IMR-90 (cell line): ENCODE measurements at places on chromosomes 3 and 15. TPM values are rescaled to one million over a fixed set of nuclear protein-coding genes. Genes with fewer than 3 reads are reported as not detected.

IFT80 gene
- total RNA-seq: 16.8 and 36.9 TPM in 2 replicates

SUSD5 gene
- total RNA-seq: 2.9 and 3.9 TPM in 2 replicates

GRCh38 chr15:83164771-83165404 lies 42.7 kb downstream of the HDGFL3 start:
- H3K27me3 ChIP-seq: no peaks in the 10 kb centered on the region
- H3K27ac ChIP-seq: no peak overlapping the region
- no peak for DNase-seq
- H3K36me3 ChIP-seq: no peaks in the 10 kb centered on the region

MST1 gene
- 1.1 and 1.3 TPM in 2 replicates for total RNA-seq

C3orf20 gene
- not detected in 2 replicates for total RNA-seq

- H3K36me3 ChIP-seq: no peaks in the 10 kb centered on the region
- H3K27me3 ChIP-seq: no peaks in the 10 kb centered on the region
- no peak overlapping the region for H3K27ac ChIP-seq
- no peak overlapping the region for H3K4me3 ChIP-seq
- H3K4me1 ChIP-seq: no peaks in the 10 kb centered on the region
Measured at GRCh38 chr3:75042941-75043340, 428.5 kb upstream of the CNTN3 start.

CSPG5 gene
- total RNA-seq: under 0.01 TPM in 2 replicates

- H3K27me3 ChIP-seq: no peaks in the 10 kb centered on the region
- H3K4me1 ChIP-seq: no peaks in the 10 kb centered on the region
- no peaks in the 10 kb centered on the region for H3K36me3 ChIP-seq
- DNase-seq: no peak
- H3K27ac ChIP-seq: no peak overlapping the region
- no peak overlapping the region for H3K4me3 ChIP-seq
Measured at GRCh38 chr15:27928386-27928785, 170.7 kb downstream of the OCA2 start.

DNA sequence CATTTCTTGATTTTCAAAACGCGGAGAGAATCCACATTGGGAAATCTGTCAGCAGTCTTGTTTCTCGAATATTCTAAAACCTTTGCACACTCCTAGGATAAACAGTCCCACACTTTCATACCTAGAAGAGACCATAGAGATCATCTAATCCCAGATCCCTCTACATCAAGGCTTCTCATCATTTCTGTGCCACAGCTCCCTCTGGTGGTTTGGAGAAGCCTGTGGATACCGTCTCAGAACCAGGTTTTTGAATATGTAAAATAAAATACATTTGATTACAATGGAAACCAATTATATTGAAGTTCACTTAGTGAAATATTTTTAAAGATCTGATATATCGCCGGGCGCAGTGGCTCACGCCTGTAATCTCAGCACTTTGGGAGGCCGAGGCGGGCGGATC lies 211.9 kb upstream of the GOLGA6L4 start:
- H3K4me3 ChIP-seq: no peak overlapping the region
- no peak overlapping the region for H3K27ac ChIP-seq
- no peaks in the 10 kb centered on the region for H3K36me3 ChIP-seq
- no peaks in the 10 kb centered on the region for H3K27me3 ChIP-seq
- peak; percentile 45 for DNase-seq

MANF gene
- 65.4 and 78.9 TPM in 2 replicates for total RNA-seq

CAMP gene
- not detected in 2 replicates for total RNA-seq

GRK7 gene
- total RNA-seq: not detected in 2 replicates

CTSH gene
- 5.6 and 11.7 TPM in 2 replicates for total RNA-seq

DNA sequence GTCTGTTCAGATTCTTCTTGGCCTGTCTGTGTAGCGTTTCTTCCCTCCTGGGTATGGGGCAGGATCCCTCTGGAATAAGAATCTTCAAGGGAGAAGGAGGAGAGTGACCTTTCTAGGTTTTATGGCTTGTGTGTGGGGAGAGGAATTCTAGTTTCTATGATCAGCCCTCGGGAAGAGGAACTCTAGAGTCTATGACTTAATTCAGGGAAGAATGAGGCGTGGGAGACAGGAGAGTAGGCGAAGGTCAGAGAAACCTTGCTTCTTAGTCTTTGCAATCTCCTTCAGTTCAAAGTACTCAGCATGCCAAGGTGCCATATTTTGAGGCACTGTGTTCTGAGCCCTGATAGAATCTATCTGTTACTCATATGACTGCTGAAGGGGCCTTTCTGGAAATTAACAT lies 99.2 kb upstream of the C3orf80 start:
- DNase-seq: no peak
- H3K4me1 ChIP-seq: peaks cover 4% of the 10 kb centered on the region
- no peaks in the 10 kb centered on the region for H3K36me3 ChIP-seq
- no peak overlapping the region for H3K27ac ChIP-seq
- H3K4me3 ChIP-seq: no peak overlapping the region

SPG11 gene
- 32.6 and 33.1 TPM in 2 replicates for total RNA-seq

- H3K4me1 ChIP-seq: no peaks in the 10 kb centered on the region
- no peaks in the 10 kb centered on the region for H3K36me3 ChIP-seq
- H3K4me3 ChIP-seq: no peak overlapping the region
- DNase-seq: no peak
- no peaks in the 10 kb centered on the region for H3K27me3 ChIP-seq
Measured at GRCh38 chr15:96494505-96494904, 164.0 kb downstream of the NR2F2 start.

GRCh38 chr3:32392536-32393302 lies 1.1 kb downstream of the CMTM7 start:
- no peaks in the 10 kb centered on the region for H3K36me3 ChIP-seq
- peak overlapping the region; percentile 76 for H3K27ac ChIP-seq
- peak; percentile 77 for DNase-seq
- H3K4me3 ChIP-seq: peak overlapping the region; percentile 90
- peaks cover 2% of the 10 kb centered on the region; the same call in 1 of the 2 replicates for H3K4me1 ChIP-seq
- no peaks in the 10 kb centered on the region for H3K27me3 ChIP-seq

IGDCC3 gene
- total RNA-seq: under 0.01 and 0.18 TPM in 2 replicates

DNA sequence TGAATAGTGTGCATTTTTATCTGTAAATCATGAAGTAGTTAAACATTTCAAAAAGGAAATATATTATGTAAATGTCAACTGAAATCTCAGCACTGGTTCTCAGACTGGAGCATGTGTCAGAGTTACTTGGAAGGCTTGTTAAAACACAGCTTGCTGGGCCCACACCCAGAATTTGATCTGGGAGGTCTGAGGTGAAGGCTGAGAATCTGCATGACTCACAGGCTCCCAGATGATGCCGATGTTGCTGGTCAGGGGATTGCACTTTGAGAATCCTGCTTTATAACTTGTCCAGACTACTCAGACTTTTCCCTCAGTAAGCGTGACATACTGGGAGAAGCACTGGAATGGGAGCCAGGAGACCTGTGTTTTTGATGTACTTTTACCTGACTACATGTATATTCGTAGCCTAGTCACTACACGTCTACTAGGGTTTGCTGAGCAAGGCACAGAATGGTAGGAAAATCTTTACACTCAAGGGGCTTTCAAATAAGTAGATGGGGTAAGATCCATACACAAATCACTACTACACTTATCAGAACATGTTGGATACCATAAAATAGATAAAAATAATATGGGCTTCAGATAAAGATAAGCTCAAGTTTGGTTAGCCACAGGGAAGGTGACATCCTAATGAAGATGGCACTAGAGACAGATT lies 77.1 kb upstream of the MEX3B start:
- no peak overlapping the region for H3K4me3 ChIP-seq
- H3K36me3 ChIP-seq: no peaks in the 10 kb centered on the region
- peak; percentile 99 for DNase-seq

DNA sequence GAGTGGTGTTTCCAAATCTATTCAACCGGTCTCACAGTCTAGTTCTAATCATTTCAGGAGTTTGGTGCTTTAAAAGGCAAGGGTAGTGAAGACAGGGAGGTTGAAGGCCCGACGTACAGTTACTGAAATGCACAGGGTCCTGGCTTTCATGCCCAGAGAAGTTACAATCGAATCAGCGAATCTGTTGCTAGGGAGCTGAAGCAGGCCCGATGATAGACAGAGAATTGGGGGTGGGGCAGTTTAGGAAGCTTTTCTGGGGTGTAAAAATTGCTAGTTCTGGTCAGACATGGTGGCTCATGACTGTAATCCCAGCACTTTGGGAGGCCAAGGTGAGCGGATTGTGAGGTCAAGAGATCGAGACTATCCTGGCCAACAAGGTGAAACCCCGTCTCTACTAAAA lies 63.1 kb upstream of the ATP13A3 start:
- peak overlapping the region; percentile 21; the same call in 1 of the 2 replicates for H3K27ac ChIP-seq
- no peak overlapping the region for H3K4me3 ChIP-seq
- no peak for DNase-seq

DNA sequence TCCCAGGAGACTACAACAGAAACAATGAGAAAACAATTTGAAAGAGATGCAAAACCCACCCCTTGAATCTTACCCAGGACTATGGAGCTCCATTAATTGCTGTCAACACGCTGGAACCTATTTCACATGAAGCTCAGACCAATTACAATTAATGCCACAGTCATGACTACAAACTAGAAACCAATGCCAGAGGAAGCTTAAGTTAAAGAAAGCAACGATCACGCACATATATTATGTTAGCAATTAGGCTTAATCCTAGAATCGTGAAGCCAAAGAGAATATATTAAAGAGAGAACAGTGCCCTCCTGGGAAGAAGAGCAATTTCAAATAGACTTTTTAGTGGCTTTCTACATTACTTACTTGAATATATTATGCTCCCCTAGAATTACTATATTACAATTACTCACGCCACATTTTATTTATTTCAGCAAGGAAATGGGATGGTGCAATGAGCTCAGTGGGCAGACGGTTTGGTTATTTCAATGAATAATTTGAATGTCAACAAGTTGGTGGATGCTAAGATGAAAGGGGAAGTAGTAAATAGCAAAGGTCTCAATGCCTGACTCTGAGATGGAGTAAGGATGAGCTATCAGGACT lies 125.5 kb downstream of the GREM1 start:
- no peaks in the 10 kb centered on the region for H3K27me3 ChIP-seq
- no peak overlapping the region for H3K4me3 ChIP-seq
- no peaks in the 10 kb centered on the region; the same call in 1 of the 2 replicates for H3K36me3 ChIP-seq

GRCh38 chr3:141178551-141178950 lies 53.1 kb upstream of the PXYLP1 start:
- no peaks in the 10 kb centered on the region for H3K4me1 ChIP-seq
- H3K27me3 ChIP-seq: peaks cover 13% of the 10 kb centered on the region

DNA sequence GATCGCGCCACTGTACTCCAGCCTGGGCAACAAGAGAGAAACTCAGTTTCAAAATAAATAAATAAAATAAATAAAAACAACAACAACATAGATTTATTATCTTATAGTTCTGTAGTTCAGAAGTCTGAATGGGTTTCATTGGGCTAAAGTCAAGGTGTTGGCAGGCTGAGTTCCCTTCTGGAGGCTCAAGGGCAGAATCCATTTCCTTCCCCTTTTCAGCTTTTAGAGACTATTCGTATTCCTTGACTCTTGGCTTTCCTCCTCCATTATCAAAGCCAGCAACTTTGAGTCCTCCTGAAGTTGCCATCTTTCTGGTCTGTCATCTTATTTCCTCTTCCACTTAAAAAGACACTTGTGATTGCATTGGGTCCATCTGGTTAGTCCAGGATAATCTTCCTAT lies 12.1 kb downstream of the BLM start:
- H3K36me3 ChIP-seq: no peaks in the 10 kb centered on the region
- H3K4me1 ChIP-seq: no peaks in the 10 kb centered on the region
- H3K27me3 ChIP-seq: no peaks in the 10 kb centered on the region
- H3K4me3 ChIP-seq: no peak overlapping the region
- DNase-seq: no peak
- H3K27ac ChIP-seq: no peak overlapping the region

DUOX1 gene
- total RNA-seq: not detected in 2 replicates

DNA sequence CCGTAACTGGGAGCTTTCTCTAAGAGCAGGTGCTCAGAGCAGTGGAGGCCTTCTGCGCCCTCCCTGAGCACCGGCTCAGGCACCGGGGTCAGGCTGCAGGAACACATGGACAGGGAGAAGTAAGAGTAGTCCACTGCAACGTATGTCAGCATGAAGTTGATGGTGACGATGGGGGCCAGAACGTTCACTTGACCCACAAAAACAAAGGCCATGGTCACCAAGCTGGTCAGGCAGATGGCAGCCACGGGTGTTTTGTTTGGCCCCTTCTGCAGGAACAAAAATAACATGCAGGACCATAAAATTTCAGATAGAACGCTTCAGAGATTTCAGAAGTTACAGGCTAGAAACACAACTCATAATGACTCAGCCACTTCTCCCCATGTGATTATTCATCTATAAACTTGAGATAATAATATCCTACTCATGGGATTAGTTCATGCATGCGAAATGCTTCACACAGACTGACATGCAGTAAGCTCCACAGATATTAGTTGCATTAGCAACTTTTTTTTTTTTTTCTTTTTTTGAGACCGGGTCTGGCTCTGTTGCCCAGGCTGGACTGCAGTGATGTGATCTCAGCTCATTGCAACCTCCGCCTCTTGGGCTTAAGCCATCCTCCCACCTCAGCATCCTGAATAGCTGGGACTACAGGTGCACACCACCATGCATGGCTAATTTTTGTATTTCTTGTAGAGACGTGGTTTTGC lies 52.2 kb upstream of the HEG1 start:
- no peak overlapping the region for H3K4me3 ChIP-seq
- H3K27ac ChIP-seq: peak overlapping the region; percentile 71
- H3K4me1 ChIP-seq: peaks cover 40% of the 10 kb centered on the region
- no peaks in the 10 kb centered on the region; the same call in 1 of the 2 replicates for H3K36me3 ChIP-seq
- DNase-seq: peak; percentile 95
- no peaks in the 10 kb centered on the region for H3K27me3 ChIP-seq

GRCh38 chr3:9627901-9628633 lies 21.2 kb upstream of the MTMR14 start:
- H3K27ac ChIP-seq: no peak overlapping the region
- no peaks in the 10 kb centered on the region for H3K4me1 ChIP-seq
- H3K27me3 ChIP-seq: peaks cover 2% of the 10 kb centered on the region; the same call in 1 of the 2 replicates
- no peaks in the 10 kb centered on the region for H3K36me3 ChIP-seq
- DNase-seq: no peak
- no peak overlapping the region for H3K4me3 ChIP-seq

- no peaks in the 10 kb centered on the region for H3K36me3 ChIP-seq
- no peaks in the 10 kb centered on the region for H3K27me3 ChIP-seq
- DNase-seq: no peak
- no peaks in the 10 kb centered on the region for H3K4me1 ChIP-seq
- H3K27ac ChIP-seq: no peak overlapping the region
Measured at GRCh38 chr3:99425930-99426329, 212.5 kb upstream of the COL8A1 start.

IL16 gene
- under 0.01 and 0.18 TPM in 2 replicates for total RNA-seq
